ENCODE measurements at places on chromosomes 2 and 18.

DNA sequence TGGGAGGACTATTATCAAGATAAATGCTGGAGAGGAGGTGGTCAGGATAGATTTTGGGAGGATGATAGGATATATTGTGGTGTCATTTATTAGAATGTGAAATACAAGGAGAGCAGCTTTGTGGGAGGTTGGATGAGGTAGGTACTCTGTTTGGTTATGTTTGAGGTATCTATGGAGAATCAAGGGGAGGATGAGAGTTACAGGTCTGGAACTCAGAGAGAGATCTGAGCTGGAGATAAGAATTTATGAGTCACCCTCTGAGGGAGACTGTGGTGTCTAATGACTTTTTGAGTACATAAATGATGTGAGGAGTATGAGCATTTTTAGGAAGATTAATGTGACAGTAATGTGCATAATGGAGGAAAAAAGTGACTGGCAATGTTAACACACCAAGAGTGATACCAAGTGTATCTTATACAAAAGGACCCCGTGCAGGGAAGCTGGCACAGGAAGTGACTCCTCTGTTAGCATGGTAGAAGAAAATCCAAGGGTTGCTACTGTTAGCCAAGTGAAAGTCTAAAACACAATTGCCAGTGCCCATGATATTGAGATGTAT is 48.2 kb downstream of the CRIM1 start:
- DNase-seq, result no peak

- no peak for DNase-seq
Measured at GRCh38 chr2:182554950-182555349, 128.1 kb upstream of the PDE1A start.

GRCh38 chr18:75545189-75545588 is 117.7 kb upstream of the SMIM21 start:
- DNase-seq, result no peak

DNA sequence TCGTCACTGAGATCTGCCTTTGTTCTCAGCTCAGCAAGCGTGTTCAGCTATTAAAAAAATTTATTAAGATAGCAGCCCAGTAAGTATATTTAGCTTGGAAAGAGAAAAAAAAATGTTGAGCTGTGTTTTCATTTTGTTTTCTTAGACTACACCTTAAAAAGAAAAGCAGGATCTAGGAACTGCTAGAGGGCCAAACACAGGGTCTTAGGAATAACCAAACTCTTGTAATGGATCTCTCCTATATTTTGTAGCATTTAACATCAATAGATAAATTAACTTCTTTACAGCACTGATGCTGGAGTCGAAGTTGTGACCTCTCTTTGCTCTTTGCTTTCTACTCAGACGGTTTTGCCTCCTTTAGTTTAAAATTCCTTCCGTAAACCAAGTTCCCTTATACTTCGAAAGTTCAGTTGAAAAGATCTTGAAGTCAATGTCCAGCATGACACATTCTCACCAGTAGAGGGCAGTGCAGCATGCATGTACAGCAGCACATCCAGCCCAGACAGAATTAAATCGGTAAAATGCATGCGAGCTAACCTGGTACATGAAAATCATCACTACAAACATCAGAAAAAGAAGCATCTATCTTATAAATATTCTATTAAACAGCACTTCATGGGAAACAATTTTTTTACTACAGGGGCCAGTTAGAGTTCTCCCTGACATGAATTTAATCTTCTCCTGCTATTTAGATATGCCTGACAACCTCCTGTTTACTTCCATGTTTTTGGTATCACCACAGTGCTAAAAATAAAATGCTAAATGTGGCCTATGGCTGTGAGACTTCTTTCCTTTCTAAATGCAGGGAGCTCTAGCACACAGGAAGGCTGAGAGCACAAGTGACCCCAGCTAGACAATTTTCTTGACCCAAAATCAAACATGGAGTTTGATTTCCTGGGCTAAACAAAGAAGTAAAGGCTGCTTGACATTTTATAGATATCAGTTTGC is 48.2 kb upstream of the MAP3K20 start:
- peak; percentile 92 for DNase-seq

DNA sequence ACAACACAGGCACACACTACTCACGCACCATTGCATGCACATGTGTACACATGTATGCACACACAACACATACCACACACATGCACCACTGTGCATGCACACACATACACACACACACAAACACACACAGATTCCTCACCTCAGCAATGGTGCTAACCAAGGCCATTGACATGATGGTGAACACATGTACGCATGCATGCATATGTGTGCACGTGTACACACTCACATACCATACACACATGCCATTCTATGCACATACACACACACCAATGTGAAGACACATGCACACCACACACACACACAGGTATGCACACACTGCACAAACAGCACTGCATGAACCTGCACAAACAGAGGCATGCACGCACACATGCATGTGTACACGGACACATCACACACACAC is 976.0 kb downstream of the DCDC2C start:
- DNase-seq, result no peak

Data from NCI-H82 (cell line).